Activated T-helper 1 cell treated with anti-CD3 and anti-CD28 coated beads, Interleukin-12 subunit alpha, Interleukin-12 subunit beta, Interleukin-2, Interleukin-4 antibody, amounts not matched to agents 30 ng/mL and 10 ng/mL and 1 ng/mL, durations not matched to agents 14 hours and 24 hours and 36 hours (primary cell): ENCODE measurements at places on chromosomes 1 and 21. TPM values are rescaled to one million over a fixed set of nuclear protein-coding genes. Genes with fewer than 3 reads are reported as not detected.

The CELA3A gene
- total RNA-seq, result not detected in 2 replicates

The LHX4 gene
- total RNA-seq, result not detected in 2 replicates

- DNase-seq, result no peak
These were observed 24.9 kb downstream of the NID1 start for GRCh38 chr1:236039740-236040685.

The AP4B1 gene
- 36.3 and 40.9 TPM in 2 replicates for total RNA-seq

- DNase-seq, result no peak
These were observed 1423.1 kb downstream of the AMY1C start for GRCh38 chr1:105172788-105173187.

DNA sequence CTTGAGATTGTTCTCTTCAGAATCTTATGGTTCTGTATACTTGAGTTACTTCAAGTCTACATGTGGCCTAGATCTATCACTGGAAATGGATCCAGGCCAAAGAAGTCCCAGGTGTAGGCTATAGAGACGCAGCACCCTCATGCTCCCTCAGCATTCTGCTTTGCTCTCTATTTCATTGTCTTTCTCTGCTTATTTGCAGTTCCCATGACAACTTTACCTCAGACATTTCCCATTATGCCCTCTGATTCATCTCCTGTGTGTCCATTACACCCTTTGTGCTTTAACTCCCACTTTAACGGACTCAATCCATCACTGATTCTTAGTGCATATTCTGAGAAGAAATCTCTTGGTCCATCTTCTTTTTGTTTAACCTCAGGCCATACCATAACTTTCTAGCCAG, 236.9 kb upstream of the NRIP1 start:
- DNase-seq, result no peak

The NFASC gene
- 0.56 and 0.70 TPM in 2 replicates for total RNA-seq

The RGS16 gene
- 138 and 143 TPM in 2 replicates for total RNA-seq

GRCh38 chr1:43358121-43358745, 548 bp upstream of the CDC20 start:
- DNase-seq, result peak; percentile 9

GRCh38 chr1:67652800-67653199, 32.2 kb upstream of the GADD45A start:
- DNase-seq, result no peak

DNA sequence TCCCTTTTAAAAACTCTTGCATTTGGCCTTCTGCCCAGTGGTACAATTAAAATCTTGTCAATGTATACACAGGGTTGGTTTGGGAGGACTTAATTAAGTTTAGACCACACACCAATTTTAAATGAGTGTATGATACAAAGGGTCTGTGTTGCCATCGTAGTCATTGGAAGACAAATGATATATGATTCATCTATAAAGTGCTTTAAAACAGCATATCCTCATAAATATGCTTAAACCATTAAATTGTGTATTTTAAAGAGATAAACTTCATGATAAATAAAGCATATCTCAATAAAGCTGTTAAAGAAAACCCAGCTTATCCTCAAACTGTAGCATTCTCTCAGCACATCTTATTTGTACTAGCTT, 69.5 kb downstream of the LUZP1 start:
- no peak for DNase-seq

The BLZF1 gene
- total RNA-seq, result 15.1 and 16.1 TPM in 2 replicates
